ENCODE measurements at places on chromosomes 11 and 22.

- no peak for DNase-seq
Observed at GRCh38 chr11:48900131-48900800, 83.4 kb downstream of the TRIM51G start.

GRCh38 chr11:106076171-106076918 is 802 bp downstream of the KBTBD3 start:
- DNase-seq: no peak

DNA sequence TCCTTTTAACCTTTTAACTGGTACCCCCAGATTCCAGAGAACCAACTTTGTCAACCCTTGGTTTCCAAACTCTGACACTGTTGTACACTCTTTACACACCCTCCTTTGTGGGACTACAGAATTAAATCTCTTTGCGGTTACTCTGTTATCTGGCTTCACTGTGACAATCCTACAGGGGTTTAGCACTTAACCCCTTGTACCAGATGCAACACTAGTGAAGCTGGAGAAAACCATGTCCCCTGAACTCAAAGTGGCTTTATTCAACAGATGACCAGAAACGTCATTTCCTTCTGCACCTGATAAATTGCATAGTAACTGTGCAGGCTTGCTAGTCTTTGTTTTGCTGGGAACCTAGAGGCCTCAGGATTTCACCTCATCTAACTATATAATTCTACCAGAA is 5.6 kb upstream of the GAB2 start:
- DNase-seq: no peak

- DNase-seq: no peak
Observed at GRCh38 chr11:68302256-68302655, 10.1 kb upstream of the LRP5 start.

DNA sequence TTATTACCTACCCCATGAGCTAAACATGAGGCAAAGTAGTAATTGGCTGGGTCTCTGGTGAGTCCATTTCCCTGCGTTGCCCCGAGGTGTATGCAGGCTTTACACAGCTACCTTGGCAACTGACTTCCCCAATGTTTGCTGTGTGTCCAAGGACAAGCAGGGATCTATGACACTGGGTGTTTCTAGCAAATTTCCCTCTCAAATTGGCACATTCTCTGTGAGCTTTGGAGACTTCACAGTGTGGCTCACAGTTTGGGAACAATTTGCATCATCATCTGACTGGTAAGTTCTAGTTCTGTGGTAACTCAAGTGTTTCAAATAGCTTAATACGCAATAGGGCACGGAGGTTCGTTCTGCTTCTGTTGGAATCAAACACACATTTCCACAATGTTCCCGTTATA is 12.5 kb downstream of the NNMT start:
- DNase-seq: no peak

GRCh38 chr11:76642341-76642740 is 28.2 kb downstream of the LRRC32 start:
- no peak for DNase-seq

DNA sequence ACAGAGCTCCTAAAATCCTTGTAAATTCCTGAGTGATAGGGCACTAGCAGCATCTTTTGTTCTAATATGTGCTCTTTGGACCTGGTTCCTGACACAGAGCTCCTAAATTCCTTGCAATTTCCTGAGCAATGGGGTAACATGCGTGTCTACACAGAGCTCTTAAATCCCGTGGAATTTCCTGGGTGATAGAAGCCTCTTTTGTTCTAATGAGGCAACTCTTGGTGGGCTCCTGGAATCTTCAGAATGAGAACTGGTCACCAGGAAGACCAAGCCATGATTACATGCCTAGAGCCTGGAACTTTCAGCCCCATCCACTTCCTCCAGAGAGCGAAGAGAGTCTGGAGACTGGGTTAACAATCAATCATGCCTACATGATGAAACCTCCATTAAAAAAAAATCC is 19.0 kb downstream of the RSF1 start:
- no peak for DNase-seq

DNA sequence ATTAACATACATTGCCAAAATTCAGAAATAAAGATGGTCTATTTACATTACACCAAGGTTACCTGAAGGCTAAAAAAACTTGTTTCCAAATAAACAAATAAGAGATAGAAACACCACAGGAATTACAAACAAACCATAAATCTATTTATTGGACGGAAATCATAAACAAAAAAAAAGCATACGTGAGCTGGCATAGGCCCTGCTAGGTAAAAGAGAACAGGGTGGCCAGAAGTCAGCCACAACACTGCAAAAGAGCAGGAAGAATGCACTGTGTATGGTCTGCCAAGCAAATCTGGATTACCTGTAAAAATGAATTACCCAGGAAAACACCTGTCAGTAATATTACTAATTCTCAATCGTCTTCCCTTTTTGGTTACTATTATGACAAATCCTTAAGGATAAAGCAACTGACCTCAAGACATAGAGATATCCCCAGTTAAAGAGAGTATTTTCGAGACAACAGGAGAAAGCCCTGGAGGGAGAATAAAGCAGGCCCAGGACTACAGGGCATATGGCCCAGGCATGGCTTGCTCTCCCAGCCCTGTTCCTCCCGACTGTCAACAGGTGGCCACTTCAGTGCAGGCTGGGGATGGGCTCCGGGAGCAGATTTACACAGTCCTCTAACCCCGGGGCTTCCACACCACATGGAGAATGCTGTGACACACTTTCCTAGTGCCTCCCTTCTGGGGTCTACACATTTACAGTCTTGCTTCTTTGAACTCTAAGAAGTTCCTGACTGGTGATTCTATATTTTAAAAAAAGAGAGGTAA is 18.0 kb downstream of the PPP2R1B start:
- DNase-seq: no peak

DNA sequence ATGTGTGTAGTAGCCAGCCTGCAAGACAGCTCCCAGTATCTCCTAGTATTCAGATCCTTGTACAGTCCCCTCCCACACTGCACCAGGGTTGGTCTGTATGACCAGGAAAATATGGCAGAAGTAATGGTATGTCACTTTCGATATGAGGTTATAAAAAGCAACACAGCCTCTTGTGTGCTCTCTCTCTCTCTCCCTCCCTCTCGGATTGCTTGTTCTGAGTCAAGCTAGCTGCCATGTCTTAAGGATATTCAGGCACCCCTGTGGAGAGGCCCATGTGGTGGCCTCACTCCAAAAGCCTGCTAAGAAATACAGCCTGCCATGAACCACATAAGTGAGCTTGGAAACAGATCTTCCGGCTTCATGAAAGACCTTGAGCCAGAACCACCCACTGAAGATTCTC is 25.4 kb downstream of the FXYD6 start:
- DNase-seq: no peak

DNA sequence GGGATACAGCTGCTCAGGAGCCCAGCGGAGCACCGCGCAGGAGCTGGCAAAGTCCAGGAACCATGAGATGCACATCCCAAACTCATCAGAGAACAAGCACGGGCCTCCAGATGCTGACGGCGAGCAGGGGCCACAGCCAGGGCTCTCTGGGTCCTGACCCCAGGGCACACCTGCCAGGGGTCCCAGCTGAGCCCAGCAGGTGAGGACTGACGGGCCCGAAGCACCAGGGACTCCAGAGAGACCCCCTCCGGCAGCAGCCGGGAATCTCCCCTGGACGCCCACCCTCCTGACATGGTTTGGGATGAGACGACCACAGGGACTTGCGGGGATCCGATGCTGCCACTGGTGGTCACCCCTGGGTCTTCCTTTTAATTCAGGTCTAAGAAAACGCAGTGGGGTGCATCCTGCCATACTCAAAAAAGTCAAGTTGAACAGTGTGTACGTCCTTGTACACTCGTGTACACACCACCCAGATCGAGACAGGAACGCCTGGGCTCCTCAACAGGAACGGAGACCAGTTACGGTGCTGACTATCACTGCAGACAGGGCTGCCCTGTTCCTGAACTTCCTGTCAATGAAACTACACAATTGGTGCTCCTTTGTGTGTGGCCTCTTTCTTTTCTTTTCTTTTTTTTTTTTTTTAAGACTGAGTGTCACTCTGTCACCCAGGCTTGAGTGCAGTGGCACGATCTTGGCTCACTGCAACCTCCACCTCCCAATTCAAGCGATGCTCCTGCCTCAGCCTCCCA is 21.9 kb downstream of the TTLL8 start:
- no peak for DNase-seq

- DNase-seq: peak; percentile 14
Observed at GRCh38 chr11:86248609-86249008, 4.1 kb downstream of the EED start.

GRCh38 chr22:46688949-46689348 is 49.1 kb downstream of the CERK start:
- DNase-seq: no peak

DNA sequence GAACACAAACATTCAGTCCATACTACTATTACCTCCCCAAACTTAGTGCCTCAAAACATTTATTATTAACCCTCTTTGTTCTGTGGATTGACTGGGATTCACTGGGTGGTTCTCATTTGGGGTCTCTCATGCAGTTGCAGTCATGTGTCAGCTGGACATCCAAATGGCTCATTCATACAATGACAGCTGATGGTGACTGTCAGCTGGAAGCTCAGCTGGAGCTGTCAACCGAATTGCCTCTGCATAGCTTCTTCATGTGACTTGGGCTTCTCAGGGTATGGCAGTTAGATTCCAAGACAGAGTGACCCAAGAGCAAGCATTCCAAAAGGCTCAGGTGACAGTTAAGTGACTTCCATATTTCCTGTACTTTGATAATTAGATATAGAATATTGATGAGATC is 85.2 kb downstream of the CCDC34 start:
- no peak for DNase-seq

- no peak for DNase-seq
Observed at GRCh38 chr11:93054881-93055280, 85.4 kb downstream of the MTNR1B start.

DNA sequence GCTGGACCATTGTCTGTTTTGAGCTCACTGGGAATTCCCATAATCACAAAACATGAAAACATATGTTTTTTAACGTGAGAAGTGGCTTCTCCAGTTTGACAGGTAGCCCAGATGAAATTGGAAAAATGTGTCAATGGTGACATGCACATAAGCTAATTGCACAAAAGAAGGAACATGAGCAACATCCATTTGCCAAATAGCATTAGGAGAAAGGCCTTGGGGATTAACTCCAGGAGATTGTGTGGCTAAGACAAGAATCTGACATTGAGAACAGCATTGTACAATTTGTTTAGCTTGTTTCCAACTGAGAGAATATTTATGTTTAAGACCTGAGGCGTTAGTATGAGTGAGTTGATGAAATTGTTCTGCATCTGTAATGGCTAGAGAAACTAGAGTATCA is 147.0 kb upstream of the API5 start:
- no peak for DNase-seq

GRCh38 chr11:68749229-68750123 is 1.8 kb downstream of the TESMIN start:
- no peak for DNase-seq

GRCh38 chr22:42078469-42079318 is 806 bp upstream of the SMDT1 start:
- DNase-seq: no peak
